ENCODE measurements at places on chromosomes 16 and 17.
A peak's percentile ranks its signal among the peaks of the same experiment; 100 is the strongest.

DNA sequence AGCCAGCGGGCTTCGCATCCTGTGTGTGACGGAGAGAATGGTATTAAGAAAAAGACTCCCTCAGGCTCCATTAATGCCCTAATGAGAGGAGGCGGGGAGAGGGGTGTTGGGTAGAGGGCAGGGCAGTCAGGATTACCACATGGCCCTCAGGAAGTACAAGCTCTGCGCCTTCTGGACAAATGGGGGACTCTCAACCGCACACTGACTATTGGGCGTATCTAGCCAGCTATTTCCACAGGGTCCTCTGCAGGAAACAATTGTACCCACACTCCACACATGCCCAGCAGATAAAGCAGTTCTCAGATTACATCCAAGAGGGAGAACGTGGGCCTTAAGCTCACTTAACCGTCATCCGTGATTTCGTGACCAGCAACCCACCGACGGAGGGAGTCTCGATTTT is 14.7 kb downstream of the NXN start:
- no peak for DNase-seq

GRCh38 chr17:72976971-72977770 is 115.3 kb downstream of the SLC39A11 start:
- DNase-seq = no peak

GRCh38 chr16:46986438-46986837 is 13.0 kb upstream of the DNAJA2 start:
- DNase-seq = no peak

DNA sequence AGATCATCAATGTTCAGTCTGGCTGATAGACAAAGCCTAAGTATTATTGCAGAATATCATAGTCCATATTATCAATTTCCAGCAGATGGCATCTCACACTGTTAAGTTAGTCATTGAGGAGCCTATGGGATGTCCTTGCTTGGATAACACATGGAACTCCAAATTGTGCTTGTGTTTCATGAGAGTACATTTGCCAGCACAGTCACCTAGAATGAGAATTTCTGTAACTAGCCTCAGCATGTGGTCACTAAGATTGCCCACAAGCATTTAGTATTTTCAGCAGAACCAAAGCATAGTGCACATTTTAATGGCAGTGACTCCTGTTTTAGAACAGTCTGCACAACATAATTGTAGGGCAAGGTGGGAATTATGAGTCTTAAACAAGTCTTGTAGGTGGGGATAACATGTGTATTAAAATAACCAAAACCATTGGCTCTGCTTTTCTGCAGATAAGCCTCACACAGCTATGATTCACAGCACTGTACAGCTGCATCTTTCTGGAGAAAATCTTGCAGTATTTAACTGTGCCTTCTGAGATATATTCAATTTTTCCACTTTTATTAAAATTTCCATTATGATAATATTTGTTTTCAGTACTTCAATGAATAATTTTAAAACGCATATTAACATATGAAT is 882.8 kb upstream of the SOX9 start:
- peak; percentile 28 for DNase-seq

DNA sequence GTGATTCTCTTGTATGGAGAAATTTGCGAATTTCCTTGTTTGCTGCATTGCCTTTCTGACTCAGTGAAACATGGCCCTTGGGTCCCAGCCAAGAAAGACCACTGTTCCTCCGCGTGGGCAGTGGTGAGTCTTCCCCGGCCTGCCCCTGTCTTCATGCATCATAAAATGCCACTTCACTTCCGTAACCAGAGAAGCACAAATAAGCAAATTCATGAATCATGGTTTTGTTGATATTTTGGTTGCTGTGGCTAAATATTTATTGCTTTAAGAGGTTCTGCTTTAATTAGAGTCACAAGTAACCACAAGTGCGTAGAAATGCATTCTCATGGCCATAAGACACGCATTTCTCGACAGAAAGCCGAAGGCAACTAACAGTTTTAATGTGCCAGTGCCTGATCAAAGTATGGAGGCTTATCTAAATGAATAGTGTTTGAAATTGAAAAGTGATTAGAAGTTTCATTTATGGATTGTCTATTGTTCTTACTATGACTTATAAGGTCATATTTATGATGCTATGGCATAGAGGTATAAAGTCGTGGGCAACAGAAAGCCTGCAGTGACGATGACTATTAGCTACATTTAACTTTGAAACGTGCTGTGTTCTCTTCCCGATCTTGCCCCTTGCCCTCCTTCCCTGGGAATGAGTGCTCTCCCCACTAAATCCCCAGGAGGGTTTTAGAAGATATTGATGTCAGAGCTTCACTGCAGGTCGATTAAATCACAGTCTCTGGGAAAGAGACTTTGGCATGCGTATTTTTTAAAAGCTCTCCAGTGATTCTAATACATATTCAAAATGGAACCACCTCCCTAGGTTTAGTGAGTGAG is 76.0 kb downstream of the WIPI1 start:
- no peak for DNase-seq

DNA sequence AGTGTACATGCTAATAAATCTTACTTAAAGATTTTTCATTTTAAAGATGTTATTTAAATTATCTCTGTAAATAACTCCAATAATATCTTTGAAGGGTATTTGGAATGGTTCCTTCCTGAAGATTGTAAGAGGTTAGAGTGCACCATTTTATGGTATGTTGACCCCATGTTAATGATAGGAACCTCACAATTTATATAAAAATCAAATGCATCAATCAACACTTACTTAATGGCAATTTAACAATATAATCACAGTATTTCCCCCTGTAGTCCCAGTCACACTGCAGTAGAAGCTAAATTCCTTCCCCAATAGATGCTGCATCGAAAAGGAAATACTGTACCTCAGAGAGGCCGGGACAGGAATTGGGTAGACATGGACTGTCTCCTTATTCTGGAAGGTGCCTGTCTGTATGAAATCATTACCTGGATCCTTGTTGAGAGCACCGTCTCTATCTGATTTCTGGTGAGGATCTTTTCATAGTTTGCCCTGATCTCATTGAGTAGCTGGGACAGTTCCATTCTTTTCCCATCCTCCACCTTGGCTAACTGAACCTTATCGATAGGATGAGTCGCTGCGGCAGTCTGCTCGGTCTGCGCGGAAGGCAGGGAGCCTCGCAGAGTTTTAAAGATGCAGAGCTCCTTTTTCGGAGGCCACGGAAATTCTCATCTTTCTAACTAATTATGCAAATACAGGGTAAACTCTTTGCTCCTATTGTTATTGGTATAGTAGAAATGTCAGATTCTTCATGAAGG is at the start of gene KRT222:
KRT222 (minus strand) TSS at position 596 of the 752 bp plus-strand sequence; CDS start at position 518, 78 bp downstream.
- no peak for DNase-seq

DNA sequence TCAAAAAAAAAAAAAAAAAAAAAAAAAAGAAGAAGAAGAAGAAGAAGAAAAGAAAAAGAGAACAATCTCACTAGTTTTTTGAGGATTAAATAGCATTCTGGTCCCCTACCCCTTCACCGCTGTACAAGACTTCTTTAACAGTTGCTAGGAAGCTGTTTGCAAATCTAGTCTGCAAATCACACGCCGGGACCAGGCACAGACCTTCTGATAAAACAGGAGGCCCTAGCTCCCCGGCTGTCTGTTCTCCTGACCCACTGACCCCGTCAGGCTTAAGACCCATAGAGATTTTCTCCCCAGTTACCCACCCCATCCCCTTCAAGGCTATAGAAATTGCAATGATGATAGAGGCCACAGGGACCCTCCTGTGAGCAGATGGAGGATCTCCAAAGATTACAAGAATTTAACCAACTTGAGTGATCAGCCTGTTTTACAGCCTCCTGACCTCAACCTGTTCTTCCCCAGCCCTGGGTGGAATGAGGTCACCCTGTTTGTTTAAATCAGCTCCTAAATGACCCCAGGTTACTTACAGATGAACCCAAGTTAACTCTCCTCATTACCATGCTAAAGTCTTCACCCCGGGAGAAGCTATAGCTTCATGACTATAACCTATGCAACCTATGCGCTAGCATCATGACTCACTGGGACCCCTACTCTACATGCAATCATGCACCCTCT is 11.8 kb upstream of the SULT1A1 start:
- no peak for DNase-seq

DNA sequence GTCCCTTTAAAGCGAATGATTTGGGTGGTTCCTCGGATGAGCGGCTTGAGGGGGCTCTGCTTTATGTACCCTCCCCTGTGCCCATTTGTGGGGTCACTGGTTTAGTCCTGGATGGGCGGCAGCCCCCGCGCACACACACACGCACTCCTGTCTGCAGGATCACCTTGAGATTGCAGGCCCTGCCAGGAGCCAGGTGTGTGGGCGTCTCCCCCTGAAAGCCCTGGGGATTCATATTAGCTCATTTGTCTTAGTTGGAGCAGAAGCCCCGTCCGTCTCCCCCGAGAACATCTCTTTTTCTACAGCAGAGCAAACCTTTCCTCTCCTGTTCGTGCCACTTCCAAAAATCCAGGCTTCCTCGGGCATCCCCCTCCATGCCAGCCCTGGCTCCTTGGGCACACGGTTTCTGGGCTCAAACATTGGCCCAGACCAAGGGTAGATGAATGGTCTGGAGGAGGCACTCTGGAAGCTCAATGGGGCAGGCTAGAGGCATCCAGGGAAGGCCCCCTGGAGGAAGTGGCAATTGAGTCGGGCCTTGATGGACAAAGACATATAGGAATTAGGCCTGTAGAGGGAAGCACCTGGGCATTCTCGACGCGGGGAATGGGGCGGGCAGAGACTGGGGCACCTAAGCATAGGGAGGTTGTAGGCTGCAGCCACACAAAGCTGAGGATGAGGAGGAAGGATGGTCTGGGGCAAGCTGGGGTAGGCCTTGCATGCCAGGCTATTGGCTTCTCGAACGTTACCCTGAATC is 218.5 kb upstream of the GSE1 start:
- DNase-seq = no peak

- no peak for DNase-seq
Measured at GRCh38 chr16:1579214-1579613, 32.7 kb downstream of the IFT140 start.

GRCh38 chr17:33499040-33499439 is 205.9 kb upstream of the ASIC2 start:
- no peak for DNase-seq

- DNase-seq = no peak
Measured at GRCh38 chr17:77316191-77316641, 175.4 kb downstream of the SEC14L1 start.

GRCh38 chr17:29720551-29720950 is 97.8 kb upstream of the CORO6 start:
- DNase-seq = no peak

GRCh38 chr16:8908810-8909468 is 26.8 kb downstream of the LITAFD start:
- no peak for DNase-seq

- no peak for DNase-seq
Measured at GRCh38 chr16:52487849-52488457, 59.0 kb downstream of the TOX3 start.

DNA sequence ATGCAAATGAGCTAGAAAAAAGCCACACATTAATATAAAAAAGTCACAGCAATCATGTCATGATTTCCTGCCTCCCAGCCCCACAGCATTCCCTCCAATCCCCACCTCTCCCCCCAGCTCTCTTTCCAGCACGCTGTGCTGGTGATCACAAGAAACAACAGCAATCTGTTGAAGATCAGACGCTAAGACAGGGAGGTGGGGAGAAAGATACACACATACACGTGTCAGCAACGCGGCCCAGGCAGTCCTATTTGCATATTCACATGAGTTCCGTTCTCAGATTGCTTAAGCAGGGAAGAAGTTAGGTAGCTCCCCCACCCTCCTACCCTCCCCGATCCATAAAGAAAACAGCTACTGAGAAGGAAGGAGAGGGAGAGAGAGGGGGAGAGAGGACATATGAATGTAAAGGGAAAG is 405.5 kb upstream of the PSMD7 start:
- no peak for DNase-seq

DNA sequence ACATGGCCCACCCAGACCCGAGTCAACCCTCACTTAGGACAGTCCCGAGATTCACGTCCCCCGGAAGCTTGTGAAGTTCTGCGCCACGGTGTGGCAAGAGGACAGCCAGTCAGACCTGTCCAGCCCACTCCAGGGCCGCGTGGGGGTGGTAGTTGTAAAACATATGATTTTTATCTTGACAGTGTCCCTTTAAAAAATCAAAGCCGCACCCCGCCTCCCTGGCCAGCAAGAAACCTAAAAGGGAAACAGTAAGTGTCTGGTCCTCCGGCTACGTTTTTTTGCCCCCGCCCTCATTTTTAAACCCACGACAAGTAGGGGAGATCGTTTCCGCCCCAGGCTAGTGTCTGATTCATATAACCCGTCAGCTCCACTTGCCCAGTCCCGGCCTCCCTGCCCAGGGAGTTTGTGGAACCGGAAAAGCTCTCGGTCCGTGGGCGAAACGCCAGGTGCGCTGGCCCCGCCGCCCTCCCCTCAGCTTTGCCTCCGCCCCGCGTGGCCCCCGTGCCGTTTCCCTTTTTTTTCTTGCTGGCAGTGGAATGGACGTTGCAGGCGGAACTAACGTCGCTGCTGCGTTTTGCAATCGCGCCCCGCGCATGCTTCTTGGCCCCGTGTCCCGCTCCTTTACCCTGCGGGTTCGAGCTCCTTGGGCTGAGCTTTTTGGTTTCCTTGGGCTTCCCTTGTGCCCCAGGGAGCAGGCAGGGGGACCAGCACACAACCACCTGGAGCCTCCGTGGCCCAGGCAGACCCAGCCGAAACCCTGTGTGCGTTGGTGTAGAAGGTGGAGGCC is 13.3 kb upstream of the NUDT16L1 start:
- DNase-seq = no peak

GRCh38 chr17:73301369-73301768 is 10.4 kb downstream of the CDC42EP4 start:
- no peak for DNase-seq

- DNase-seq = no peak
Measured at GRCh38 chr17:55433029-55433628, 11.5 kb upstream of the MMD start.

DNA sequence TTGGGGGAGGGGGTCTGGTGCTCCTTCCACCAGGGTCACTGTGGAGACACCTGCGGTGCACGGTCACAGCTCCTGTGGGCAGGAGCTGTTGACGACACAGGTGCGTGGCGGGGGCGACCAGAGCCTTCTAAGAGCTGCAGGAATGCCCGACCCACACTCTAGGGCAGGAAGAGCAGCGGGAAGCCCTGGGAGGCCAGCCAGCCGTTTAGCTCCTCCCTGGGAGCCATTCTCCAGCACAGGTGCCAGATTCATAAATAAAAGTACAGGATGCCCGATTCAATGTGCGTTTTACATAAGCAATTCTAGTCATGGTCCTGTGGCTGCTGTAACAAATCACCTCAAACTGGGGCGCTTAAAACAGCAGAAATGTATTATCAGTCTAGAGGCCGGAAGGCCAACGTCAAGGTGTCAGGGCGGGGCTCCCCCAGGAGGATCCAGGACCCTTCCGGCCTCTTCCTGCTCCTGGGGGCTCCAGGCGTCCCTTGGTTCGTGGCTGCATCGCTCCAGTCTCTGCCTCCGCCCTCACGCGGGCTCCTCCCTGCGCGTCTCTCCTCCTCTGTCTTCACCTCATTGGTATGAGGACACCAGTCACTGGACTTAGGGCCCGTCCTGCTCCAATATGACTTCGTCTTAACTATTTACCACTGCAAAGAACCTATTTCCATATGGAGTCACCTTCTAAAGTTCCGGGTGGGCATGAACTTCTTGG is 155.4 kb downstream of the FOXL1 start:
- DNase-seq = no peak
